Gastrocnemius medialis (tissue), 4 donors: ENCODE measurements at places on chromosomes 4 and X.

DNA sequence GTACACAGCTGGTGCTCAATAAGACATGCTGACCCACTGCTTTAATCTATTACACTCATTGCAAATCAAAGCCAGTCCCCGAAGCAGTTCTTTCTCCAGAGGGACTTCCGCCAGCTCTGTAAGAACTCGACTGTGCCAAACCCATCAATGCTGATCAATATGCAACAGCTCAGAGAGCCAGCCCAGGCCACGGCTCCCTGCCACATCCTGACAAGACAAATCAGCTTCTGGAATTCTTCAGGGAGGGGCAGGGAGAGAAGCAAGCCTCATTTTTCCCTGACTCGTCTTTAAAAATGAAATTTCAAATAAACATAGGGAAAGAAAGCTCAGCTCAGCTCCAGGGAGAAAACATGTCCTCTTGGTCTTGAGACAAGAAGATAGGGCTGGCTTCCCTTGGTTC lies 5.3 kb upstream of the ADRA2C start:
- DNase-seq = no peak

DNA sequence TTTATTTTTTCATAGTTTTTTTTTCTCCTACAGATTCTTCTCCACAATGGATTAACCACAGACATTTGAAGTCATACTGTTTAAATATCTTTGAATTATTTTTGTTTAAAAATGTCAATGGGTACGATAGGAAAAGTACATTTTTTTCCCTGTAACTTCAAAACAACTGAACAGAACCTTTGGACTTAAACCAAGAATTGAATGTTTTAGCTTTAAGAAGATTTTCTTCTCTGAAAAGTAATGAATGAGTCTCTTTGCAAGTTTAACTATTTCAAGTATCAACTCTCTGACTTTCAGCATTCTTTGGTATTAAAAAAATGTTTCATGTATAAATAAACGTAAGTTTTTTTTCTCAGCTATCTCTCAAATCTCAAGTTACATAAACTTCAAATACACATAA lies 364.3 kb downstream of the FBXO8 start:
- DNase-seq = no peak

DNA sequence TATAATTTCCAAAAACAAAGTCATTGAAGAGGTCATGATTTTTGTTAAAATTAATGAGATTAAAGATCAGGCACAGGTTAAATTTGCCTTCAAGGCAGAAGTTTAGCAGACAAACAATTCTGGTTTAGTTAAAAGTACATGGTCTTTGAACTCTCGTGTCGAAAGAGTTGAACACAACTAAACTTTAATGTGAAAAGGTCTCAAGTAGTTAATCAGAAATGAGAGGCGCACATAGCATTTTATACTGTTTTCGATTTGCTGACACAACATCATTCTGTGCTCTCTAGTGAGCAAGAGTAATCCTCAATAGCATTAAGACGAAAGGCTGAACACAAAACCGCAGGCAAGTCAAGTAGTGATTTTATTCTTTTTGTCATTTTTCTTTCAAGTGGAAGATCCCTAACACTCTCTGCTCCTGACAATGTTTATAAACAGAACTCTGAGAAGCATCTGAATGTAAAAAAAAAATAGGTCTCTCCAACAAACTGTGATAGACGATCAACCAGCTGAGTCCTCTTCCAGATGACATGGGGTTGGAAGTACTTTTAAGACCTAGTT lies 49.8 kb downstream of the SH3RF1 start:
- no peak for DNase-seq

DNA sequence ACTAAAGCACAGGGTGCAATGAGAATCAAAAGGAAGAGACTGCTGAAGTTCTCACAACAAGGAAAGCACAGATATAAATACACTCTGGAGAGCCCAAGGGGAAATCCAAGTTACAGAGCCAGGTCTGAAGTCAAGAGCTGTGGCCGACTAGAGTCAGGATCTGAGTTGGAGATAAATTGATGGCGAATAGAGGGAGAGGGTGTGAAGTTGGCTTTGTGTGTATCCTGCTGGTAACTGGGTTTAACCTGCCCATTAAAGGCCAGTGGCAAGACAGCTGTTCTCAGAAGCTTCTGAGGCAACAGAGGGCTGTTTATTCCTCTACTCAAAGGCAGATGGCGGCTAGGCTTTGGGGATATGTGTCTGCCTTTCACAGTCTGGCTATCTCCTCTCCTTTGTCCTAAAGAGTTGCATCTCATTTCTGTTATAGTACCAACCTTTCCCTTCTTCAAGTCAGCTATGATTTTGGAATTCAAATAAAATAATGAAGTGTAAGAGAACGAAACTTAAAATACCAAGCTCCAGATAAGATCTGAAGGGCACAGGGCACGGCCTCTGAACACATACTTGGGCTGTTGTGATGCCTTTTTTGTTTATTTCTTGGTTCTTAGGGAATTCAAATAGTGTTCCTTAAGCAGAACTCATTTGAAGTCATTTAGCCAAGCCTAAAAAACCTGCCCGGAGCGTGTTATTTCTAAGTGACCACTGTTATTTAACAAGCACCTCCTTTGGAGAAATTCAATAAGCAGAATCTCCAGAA lies 142.1 kb downstream of the APBB2 start:
- no peak for DNase-seq

DNA sequence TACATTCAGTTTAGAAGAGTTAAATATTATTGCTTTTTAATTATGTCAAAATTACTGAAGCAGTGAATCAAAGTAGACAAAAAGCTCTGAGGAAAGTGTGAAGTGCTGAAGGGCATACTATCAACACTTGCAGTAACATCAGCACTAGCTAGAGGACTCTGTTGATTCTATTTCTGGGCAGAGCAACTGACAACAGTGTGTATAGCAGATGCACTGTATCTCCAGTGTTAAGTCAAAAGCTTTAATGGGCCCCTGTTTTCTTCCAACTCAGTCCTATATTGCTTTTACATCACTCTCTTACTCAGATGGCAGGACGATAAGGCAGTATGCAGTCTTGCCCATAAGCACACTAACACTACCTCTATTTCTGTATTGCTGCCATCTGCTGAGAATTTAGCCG lies 435.2 kb upstream of the AMOT start:
- DNase-seq = no peak

DNA sequence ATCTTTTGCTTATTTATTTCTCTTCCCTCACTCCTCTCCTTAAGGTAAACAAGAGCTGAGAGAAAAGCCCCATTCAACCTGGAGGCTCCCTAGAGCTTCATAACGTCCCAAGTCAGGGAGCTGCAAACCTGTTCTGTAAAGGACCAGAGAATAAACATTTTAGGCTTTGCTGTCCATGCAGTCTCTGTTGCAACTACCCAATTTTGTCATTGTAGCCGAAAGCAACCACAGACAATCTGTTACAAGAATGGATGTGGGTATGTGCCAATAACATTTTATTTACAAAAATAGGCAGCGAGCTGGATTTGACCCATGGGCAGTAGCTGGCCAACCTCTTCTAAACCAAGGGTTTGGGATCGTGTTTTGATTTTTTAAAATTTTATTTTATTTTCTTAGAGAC lies 71.3 kb upstream of the TBL1X start:
- DNase-seq = no peak

GRCh38 chr4:85779165-85779564 lies 304.2 kb downstream of the ARHGAP24 start:
- DNase-seq = no peak

DNA sequence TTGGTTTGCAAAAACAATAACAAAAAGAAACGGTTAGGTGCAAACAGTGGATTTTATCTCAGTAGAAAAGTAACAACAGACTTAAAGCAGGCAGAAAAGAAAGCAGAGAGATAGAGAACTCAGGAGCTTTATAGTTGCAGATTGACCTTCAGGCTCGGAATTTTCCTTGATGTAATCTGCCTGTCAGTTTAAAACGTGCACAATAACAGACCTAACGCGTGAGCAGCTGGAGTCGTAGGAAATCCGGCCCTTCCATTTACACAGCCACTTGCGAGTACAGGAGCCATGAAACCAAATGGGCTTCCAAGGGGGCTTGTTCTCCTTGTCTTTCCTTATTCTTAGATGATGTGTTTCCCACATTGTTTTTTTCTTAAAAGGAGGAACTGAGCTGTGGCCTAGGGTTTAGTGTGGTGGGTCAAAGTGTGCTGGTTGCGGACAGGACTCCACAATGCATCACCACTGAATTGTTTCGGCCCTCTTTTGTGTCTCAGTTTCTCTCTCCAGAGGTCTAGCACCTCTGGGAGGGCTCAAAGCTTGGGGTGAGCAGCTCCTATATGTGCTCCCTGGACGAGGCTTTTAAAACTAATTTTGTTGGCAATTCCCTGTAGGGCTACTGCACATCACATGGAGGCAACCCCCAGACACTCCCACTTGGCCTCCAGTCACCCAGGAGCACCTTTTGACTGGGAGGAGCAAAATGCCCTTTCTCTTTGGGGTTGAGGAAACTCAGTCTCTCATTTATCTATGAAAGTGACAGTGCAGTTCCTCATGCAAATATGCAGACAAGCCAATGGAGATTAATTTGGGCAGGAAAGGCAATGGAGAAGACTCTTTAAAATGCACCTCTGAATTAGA lies 13.9 kb upstream of the MPP1 start:
- no peak for DNase-seq

DNA sequence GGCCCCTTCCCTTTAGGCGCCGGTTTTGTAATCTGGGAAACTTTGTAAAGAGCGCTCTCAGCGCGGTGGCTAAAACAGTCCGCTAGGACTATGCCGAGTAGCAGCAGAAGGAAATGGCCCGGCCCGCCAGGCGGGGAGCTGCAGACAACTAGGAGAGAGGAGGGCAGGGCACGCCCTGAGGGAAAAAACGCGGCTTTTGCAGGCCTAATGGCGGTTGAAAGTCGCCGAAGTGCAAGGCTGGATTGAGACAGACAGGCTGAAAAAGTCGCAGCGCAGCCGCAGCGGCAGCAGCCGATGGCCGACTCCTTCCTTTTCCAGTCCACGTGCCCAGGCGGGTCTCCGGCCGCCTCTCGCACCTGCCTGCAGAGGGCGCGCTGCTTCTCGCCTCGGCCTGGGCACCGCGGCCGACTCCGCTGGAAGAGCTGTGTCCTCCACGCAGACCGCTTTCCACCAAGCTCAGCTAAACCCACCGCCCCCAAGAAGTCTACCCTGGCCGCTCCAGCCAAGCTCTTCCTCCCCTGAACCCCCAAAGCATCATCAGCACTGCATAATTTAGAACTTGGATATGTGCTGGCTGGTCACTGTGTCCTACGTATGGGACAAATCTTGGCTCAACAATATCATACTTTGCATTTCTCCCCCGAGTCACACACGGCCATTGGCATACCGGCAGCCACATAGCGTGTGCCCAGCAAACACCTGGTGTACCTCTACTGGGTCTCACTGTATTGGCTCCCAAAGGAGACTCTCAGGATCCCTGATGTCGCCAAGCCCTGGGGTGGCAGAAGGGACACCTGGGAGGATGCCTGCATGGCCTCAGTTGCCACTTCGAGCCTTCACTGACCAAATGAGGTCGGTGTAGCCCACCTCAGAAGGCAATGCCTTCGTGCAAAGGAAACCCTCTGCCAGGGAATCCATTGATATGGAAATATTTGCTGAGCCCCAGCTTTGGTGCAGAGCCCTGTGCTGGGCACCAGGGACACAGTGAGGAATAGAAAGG lies 14.5 kb downstream of the SLC25A5 start:
- DNase-seq = peak; percentile 15

DNA sequence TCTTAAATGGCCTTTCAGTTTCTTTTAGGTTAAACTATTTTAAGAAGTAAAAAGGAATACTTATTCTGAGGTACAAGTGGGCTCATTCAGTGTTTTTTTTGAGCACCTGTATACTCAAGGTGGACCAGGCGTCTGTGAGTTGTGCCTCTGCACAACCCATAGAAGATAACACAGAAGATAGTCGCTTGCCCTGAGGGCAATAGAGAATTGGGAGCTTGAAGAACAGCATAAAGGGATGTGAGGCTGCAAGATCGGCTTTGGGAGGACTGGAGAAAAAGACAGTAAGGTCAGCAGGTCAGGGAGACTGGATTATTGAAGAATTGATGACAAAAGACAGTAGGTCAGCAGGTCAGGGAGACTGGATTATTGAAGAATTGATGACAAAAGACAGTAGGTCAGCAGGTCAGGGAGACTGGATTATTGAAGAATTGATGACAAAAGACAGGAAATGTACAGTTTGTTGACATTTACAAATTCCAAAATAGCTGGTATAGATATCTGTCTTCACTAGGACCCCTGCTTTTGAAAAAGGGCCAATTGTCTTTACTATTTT lies 3.1 kb downstream of the CPE start:
- DNase-seq = no peak
